ENCODE measurements at places on chromosomes 5 and 9.
A peak's percentile ranks its signal among the peaks of the same experiment; 100 is the strongest.

- no peak for DNase-seq
Measured at GRCh38 chr5:72830362-72830761, 13.9 kb downstream of the TNPO1 start.

GRCh38 chr9:111983484-111983908 lies 86.9 kb downstream of the UGCG start:
- peak; percentile 40 for DNase-seq

DNA sequence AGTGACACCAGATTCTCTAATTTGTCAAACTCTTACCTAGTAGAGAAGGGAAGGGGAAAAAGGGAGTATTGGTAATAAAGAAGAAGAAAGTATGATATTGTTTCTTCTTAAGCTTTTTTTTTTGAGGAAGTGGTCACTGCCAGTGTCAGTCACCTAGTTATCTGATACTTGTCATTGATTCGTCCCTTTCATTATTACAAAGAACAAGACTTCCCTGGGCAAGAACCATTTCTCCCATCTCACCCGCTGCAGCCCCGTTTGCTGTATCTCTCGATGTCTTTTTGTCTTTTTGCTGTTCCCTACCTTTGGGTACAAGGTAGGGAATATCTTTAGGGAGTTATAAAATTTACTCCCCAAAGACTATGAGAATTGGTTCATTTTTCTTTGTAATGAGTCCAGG lies 249.0 kb downstream of the ARHGAP26 start:
- peak; percentile 34 for DNase-seq

DNA sequence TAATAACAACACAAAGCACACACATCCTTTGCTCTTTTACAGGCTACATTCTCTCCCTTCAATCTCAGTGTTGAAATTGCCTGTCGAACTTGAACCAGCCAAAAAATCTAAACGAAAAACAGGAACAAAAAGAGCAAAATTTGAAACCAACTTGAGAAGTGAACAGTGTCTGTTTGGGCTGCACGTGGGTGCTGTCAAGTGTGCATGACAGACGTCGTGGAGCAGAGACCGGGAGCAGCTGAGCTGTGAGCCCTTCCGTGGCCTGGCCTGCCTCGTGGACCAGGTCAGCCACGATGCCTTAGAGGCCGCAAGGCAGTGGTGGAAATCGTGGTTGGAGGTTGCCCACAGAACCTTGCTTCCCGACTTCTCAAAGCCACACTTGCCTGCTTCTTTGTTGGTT lies 34.8 kb upstream of the DENND1A start:
- no peak for DNase-seq

DNA sequence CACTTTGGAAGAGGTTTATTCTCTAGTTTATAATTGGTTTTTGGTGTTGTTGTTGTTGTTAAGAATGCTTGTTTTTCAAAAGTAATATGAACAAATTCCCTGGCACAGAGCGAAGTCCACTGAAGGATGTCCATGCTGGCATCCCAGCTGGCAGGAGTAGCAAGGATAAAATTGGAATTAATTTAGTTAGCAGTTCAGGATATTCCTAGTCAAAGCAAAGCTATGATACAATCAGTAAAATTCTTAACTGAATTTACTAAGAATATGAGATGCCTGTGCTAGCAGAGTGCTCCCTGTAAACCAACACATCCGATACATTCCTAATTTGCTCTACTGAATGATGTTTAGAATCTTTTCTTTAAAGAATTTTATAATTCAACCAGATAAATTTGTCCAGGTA lies 161.4 kb downstream of the FANCC start:
- DNase-seq, result no peak

GRCh38 chr5:154087260-154087659 lies 48.5 kb downstream of the MFAP3 start:
- no peak for DNase-seq

Data from GM13977 (cell line).